ENCODE measurements at places on chromosomes 3 and 15.

DNA sequence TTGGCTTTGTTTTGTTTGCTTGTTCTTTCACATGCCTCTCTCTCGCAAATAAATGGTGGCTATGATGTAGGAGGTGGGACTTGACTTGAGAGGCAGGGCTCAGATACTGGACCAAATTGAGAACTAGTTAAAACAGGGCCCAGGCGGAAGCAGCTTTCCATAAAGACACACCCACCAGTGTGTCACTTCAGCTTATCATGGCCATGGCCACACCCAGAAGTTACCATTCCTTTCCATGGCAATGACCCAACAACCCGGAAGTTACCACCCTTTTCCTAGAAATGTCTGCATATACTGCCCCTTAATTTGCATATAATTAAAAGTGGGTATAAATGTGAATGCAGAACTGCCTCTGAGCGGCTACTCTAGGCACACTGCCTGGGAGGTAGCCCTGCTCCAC, 62.6 kb upstream of the CNTN4 start:
- no peak for DNase-seq

GRCh38 chr15:47971637-47972036, 149.2 kb upstream of the SLC24A5 start:
- DNase-seq: no peak

GRCh38 chr3:31988271-31988670, 6.7 kb downstream of the ZNF860 start:
- no peak for DNase-seq

DNA sequence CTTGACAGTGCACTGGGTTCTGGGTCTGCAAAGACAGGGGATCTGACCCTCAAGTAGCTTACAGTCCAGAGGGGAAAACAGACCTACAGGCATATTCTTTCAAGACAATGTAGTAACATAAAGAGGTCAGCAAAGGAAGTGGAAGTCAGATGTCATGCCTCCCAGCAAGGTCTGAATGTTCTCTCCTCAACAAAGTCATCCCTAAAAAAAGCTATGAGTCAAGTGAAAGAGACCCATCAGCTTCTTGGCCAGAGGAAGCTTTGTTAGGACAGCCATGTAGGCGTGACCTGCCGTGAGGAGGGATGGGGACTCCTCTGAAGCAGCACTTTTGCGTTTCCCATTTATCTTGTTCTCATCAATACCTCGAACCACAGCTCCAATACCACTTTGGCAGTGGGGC, 331.6 kb upstream of the NR2F2 start:
- no peak for DNase-seq

DNA sequence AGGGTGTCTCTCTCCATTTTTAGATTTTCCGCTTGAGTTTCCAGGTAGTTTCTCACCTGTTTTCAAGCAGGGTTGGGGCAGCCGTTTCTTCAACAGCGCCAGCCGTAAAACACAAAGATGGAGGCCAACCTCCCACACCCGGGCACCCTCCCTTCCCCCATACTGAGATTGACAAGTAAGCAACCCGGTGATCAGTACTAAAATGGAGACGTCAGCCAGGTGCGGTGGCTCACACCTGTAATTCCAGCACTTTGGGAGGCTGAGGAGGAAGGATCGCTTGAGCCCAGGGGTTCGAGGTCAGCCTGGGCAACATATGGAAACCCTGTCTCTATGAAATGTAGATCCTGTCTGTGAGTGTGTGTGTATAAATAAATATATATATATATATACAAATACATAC, 903 bp upstream of the ZSCAN2 start:
- DNase-seq: no peak

DNA sequence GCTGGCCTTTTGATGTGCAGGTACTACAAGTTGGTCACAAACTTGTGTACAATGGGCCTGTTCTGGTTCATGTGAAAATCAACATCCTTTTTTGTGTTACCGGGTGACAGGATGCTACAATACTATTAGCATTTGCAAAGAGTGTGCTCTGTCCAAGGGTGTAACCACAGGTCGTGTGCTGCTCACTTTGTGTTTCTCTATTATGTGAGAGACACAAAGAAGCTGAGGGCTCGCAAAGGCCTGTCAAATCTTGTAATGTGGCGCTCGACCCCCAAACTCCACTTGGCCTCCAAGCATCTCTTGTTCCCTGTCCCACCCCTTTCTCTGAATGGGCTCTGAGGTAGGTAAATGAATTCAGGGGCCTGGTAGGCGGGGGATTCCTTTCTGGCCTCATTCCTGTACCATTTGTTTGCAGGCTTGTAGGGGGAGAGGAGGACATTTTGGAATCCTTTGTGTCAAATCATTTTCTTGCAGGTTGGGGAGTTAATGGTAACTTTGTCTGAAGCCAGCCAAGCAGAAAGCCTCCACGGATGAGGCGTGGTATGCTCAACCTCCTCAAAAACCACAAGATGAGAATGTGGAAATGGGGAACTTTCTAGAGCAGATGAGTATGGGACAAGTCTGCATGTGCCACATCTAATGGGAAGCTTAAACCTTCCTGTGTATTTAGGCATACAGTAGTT, 109.1 kb downstream of the OPA1 start:
- peak; percentile 2 for DNase-seq

DNA sequence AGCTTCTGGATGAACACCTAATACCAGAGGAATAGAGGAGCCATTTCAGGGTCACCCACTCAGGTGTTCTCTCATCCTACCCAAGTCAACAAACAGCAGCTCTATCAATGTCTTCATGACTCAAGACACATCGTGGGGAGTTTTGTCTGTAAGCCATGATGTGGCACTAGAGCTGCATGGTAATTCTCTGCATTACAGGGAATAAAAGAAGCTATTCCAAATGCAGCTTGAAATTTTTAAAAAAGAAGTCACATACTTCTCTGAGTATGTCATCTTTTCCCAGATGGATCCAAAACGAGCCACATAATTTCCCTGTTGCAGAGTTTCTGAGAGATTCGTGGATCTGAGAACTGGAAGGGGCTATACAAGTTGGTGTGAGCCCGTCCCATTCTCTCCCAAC, 6.1 kb upstream of the THSD4 start:
- no peak for DNase-seq

- no peak for DNase-seq
Observed at GRCh38 chr3:193693774-193694173, 100.8 kb downstream of the OPA1 start.

DNA sequence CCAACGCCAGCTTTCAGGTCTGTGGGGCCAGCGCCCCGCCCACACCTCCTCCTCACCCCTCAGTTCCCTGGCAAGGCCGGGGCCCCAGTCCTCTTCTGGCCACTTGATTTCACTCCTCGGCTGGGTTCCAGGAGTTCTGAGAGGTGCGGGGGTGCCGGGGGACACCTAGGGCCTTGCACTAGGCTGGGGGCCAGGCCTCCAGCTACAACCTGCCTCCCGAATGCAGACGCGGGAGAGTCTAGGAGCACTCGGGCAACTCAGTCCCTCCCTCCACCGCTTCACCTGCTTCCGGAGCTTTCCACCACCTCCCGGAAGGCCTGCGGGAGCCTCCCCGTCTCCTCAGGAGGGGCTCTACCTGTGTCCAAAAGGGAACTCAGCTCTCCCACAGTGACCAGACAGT, 35.6 kb downstream of the TNK2 start:
- DNase-seq: no peak

- DNase-seq: peak; percentile 65
Observed at GRCh38 chr15:48565560-48566482, 79.7 kb downstream of the FBN1 start.

- DNase-seq: no peak
Observed at GRCh38 chr15:50168783-50169411, 13.1 kb upstream of the SLC27A2 start.

- no peak for DNase-seq
Observed at GRCh38 chr15:83379579-83379959, 67.6 kb upstream of the SH3GL3 start.

DNA sequence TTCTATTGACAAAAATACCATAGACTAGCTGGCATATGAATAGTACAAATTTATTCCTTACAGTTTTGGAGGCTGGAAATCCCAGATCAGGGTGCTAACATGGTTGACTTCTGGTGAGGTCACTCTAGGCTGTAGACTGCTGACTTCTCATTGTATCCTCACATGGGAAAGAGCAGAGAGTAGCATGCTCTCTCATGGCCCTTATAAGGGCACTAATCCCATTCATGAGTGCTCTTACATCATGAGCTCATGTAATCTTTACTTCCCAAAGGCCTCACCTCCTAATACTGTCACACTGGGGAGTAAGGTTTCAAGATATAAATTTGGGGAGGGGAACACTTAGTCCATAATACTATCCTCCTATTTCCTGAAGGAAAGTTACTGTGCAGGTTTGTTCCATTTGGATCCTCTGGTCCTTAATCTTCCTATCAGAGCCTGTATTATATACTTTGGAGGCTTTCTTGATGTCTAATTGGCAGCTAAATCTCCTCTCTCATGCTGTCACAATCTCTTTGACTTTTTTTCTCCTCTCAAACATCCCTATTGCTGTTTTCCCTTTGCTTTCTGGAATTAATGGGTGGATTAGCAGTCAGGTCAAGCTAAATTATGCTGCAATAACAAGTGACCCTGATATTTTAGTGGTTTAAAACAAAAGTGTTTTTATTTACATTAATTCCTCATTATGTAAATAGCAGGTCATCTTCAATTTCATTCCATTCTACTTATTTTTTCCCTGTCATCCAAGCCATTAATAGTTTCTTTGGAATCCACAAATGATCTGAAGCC, 23.1 kb upstream of the LEKR1 start:
- no peak for DNase-seq

DNA sequence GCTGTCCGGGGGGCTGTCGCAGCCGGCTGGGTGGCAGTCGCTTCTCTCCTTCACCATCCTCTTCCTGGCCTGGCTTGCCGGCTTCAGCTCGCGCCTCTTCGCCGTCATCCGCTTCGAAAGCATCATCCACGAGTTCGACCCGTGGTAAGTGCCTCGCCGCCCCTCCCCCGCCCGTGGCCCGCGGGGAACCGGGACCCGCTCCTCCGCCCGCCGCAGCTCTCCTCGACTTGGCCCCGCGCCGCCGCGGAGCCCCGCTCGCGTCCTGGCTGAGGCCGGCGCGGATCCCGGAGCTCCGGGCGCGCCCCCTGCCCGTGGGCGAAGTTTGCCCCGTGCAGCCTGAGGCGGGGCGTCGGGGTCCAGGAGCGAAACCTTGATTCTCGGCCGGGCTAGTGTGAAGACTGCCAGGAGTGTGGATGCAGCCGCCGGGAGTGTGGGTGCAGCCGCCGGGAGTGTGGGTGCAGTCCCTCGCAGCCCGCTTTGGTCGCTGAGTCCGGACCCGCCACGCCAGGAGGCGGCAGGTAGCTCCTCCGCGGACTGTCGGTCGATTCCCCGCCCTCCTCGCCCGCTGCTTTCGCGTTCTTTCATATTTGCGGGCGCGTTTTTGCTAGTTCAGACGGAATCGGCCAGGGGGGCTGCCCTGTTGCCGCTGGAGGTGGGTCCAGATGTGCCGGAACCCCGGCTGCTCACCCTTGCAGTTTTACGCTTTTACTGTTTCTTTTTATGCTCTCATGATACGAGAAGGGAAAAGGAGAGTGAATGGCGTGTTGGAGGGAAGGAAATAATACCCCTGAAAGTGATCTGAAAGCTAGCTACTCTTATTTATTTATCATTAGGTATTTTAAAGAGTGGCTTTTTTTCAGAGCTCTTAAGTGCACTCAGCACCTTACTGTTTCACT, 692 bp downstream of the STT3B start:
- no peak for DNase-seq

DNA sequence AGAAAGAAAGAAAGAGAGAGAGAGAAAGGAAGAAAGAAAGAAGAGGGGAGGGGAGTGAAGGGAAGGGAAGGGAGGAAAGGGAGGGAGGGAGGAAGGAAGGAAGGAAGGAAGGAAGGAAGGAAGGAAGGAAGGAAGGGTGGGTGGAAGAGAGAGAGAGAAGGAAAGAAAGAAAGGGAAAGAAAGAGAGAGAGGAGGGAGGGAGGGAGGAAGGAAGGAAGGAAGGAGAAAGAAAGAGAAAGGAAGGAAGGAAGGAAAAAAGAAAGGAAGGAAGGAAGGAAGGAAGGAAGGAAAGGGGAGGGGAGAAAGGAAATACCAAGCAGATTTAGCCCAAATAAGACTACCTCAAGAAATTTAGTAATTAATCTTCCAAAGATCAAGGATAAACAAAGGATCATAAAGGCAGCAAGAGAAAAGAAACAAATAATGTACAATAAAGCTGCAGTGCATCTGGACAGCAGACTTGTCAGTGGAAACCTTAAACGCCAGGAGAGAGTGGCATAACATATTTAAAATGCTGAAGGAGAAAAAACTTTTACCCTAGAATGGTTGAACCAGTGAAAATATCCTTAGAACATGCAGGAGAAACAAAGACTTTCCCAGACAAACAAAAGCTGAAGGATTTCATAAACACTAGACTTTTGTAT, 427.6 kb downstream of the TBL1XR1 start:
- no peak for DNase-seq

DNA sequence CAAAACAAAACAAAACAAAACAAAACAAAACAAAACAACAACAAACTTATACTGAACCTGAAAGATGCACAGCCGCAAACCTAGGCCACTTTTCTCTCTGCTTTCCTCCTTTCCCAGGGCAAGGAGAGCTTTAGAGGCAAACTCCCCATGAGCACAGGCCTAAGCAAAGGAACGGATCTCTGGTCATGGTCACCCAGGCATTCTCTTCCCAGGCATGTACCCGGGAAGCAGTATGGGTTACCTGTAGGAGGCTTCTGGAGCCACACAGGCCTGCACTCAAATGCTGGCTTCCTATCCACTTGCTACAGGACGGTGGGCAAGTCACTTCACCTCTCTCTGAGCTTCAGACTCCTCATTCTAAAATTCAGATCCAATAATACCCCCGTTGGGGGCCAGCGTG, 171.8 kb downstream of the SMAD6 start:
- no peak for DNase-seq

DNA sequence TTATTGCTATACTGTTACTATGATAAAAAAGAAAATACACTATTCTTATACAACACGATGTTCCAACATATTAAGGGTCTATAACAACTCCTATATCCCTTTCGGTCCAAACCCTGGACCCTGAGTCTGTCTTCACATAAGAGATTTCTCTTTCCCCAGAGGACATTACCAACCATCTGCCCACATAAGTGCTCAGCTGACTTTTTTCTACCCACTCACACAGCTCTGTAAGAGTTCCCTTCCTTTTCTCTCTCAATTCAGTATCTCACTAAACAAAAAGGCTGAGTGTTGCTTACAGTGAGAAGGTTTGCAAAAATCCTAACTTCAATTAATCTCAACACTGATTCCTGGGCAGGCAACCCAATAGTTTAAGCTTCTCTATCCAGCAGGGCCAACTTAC, 30.5 kb downstream of the ITGB5 start:
- no peak for DNase-seq

- no peak for DNase-seq
Observed at GRCh38 chr3:23435318-23435717, 232.2 kb downstream of the UBE2E2 start.

DNA sequence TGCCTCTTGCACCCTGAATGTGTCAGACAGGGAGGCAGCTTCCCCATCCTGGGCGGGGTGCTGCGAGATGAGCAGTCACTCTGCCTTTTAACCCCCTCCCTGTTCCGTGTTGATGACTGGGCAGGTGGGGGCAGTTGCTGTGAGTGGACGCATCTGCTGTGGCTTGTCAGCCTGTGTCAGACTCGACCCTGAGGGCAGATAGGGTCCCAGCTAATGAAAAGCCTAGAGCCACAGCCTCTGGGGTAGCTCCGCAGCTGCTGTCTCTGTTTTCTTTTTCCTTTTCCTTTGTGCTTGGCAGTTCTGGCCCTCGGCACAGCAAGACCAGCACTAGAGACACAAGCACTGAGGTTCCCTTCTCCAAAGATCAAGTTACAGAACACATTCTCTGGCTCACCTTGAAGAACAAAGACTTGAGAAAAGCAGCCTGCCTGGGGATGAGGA, 43.0 kb upstream of the GLCE start:
- DNase-seq: no peak

All from AG09319 (cell line).